CD4-positive, alpha-beta T cell treated with Interferon gamma for 1 hour (primary cell): ENCODE measurements at places on chromosomes 4 and X.

- DNase-seq: no peak
Measured at GRCh38 chr4:42458657-42459056, 61.4 kb downstream of the SHISA3 start.

- no peak for DNase-seq
Measured at GRCh38 chr4:53196882-53197771, 168.7 kb downstream of the SCFD2 start.

DNA sequence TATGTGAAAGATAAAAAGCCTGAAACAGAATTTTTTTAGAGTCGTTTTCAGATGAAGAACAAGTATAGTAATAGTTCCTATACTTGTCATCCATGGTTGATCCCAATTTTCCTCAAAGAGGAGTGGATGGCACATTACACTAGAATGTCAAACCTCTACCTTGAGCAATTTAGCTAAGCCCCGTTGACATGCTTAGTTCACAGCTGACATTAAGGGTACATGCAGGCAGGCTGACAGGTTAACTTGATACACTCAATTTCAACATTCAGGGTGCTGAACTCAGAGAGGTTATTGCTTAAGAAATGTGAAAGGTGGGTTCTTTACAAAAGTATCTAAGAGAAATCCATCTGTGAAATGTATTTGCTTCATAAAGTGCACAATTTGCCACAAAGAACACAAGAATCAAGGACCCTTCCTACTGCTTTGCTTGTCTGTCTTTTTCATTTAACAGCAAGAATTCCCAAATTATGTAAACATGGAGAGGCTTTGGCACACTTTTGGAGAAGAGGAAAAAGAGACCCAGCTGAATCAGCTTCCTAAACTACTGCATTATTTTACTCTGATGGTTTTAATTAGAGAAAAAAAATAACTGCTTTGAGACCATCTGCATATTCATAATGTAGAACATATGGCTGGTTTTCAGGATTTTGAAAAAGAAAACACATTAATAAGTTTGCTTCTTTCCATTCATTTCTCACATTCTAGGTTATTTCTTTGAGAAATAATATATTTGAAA is 122.5 kb upstream of the DDIT4L start:
- DNase-seq: no peak

- no peak for DNase-seq
Measured at GRCh38 chr4:31877429-31877828, 1157.3 kb downstream of the PCDH7 start.

GRCh38 chrX:9912351-9913145 is 54.6 kb upstream of the CLDN34 start:
- DNase-seq: no peak

DNA sequence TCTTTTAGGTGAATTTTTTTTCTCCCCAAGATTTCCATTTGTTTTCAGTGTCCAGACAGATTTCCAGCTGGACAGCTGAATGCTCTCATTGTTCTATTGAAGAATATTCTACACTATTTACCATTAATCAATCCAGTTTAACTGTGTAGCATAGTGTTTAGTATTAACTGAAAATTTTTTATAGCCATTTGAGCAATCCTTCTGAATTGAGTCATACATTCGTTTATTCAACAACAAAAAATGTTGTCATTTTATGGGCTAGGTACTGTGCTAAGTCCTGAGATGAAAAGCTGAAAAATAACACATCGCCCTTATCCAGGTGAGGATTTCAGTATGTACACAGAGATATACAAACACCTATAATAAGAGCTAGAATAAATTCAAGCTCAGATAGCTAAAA is 223.3 kb downstream of the COL25A1 start:
- DNase-seq: no peak

DNA sequence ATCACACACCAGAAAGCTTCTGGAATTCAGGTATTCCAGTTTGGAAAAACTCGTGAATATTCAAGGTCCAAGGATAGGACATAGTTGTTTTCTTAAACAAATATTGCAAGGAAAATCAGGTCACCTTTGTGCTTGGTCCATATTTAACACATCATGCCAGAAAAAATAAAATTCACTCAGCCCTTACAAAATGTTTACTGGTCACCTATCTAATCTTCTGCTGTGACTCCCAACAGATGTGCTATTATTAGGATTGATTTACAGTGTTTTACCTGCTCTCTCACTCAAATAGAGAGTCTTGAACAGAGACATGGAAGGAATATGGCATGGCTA is 9.5 kb downstream of the CSN3 start:
- DNase-seq: no peak

- DNase-seq: no peak
Measured at GRCh38 chr4:147760695-147761094, 28.8 kb downstream of the ARHGAP10 start.

- no peak for DNase-seq
Measured at GRCh38 chrX:100424012-100424411, 13.9 kb upstream of the PCDH19 start.

DNA sequence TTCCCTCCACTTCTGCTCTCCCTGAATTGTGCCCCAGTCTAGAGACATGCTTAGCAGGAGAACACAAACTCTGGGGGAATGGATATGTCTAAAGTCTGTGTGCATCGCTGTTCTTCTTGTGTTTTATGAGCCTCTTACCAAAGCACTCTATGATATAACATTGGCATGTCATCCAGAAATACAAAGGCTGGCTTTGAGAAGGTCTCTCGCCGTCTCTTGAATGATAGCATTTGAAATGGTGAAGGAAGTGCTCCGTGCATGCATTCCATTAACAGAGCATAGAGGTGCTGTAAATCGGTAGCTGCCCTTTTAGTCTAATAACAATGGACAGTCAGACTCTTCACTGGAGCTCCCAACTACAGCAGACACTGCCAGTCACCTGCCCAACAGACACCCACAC is 7.1 kb upstream of the FAM149A start:
- DNase-seq: no peak
